ENCODE measurements at places on chromosomes 3 and 15.

DNA sequence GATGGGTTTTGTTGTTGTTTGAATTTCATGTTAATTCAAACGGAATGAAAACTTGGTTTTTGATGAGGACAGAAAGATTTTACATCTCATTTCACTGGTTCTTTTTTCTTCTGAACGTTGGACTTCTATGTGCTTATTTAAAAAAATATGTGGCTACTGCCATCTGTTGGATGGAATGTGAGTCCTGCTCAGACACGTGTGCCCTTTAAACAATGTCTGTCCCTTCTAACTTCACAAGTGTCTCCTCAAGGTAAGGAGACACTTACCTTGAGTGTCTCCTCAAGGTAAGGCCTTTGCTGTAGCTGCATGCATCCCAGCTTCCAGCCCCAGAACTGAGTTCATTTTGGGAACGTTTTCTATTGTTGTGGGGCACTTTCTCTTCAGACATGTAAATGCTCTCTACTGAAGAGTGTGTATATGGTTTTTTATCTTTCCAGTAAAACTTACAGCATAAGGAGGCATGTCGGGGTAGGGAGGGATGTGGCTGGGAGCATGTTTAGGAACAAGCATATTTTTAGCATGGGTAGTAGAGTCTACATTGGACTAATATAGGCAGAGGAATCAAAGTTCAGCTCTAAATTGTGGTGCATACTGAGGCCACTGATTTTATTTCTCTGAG is 63.1 kb upstream of the UBE3A start:
- DNase-seq: no peak

- no peak for DNase-seq
Measured at GRCh38 chr15:43845421-43845820, 18.6 kb downstream of the WDR76 start.

DNA sequence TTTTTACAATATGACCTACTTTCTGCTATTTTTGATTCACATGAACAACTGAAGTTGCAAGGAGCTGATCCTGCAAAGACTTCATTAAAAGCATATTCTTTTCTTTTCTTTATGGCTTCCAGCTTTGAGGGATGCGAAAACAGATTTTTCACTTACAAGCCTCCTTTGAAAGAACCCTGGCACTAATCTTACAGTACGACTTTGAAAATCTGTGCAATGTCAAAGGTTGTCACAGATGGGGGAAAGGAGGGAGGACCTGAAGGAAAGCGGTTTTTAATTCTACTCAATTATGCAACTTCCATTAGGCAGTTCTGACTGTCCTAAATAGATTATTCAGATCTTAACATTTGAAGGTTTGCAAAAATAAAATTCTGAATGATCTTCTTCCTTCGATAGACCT is 130.5 kb downstream of the TNIK start:
- no peak for DNase-seq

DNA sequence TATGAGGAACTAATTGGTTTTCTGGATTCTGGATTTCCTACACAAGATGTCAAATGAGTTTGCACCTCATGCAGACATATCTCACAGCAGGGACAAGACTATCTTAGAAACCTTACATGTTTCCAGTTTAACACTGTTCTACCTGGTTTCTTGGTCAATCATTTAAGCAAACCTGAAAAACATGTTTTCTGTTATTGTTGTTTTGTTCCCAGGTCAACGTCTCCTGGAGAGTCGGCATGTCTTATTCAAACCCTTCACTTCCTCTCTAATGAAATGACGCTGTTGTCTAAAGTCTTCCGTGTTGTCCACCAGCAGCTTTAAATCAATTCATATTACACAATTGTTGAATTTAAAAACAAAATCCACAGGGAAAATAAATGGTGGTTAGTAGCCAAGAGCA is 150.9 kb downstream of the CNTN3 start:
- DNase-seq: no peak

DNA sequence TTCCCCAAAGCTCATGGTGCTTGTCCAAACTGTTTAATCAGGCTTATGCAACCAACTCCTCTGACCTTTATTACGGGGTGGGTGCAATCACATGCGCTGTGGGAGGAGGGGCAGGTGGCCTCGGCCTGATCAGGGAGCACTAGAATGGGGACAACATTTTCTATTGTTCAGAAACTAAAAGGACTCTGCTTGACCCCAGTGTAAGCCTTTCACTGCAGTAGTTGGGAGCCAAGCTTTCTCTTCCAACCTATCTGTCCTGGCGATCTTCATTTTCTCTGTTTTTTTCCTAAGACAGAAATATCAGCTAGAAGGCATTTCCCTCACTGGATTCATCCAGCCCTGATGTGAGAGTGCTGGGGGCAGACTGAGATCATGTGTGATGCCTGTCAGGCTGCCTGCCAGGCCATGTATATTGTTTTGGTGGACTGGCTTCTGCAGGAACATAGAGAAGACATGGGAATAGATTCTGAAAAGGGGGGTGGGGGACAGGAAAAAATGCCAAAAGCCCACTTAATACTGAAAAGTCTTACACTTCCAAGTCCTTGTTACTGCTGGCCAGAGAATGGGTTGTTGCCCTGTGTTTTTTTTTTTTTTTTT is 627.0 kb upstream of the TBL1XR1 start:
- DNase-seq: no peak

DNA sequence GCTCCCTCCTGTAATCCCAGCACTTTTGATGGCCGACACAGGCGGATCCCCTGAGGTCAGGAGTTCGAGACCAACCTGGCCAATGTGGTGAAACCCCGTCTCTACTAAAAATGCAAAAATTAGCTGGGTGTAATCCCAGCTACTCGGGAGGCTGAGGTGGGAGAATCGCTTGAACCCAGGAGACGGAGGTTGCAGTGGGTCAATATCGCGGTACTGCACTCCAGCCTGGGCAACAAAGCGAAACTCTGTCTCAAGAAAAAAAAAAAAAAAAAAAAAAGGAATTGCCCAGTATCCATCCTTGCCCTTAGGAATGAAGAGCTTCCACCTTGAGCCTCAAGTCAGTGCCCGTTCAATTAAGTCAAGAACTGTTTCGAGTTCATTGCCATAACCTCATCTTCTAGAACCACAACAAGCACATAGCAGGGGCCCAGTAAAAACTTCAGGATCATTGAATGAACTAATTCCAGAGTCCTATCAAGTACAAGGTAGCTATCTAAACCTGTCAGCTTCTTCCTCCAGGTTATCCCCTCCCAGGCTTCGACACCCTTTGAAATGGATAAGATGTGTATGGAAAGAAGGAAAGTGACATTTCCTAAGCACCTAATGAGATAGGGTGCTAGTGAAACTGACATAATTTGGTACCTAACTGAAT is 826 bp downstream of the DBR1 start:
- DNase-seq: no peak

DNA sequence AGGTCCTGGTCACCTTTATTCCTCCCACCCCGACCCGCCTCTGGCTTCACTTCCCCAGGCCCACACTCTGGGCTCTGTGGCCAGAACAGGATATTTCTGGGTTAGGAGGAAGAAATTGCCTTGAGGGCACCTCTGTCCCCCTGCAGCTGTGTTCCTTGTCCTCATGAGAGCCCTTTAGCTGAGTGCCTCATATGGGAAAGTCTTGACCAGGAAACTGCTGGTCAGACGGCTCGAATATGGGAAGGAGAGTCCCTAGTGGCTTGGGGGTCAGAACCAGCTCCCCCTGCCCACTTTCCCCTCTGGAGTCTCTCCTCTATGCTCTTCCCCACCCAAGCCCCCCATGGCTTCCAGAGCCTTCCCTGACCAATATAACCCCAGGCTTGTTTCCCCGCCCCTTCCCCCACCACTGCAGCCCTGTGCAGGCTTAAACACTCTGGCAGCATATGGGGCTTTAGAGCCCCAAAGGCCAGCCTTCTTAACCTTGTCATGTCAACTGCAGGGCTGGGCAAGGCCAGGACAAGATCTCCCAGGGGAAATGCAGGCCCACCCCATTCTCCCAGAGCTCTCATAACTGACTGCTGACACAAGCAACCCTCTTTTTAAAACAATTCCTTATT is 36.4 kb downstream of the SEC22C start:
- DNase-seq: no peak

DNA sequence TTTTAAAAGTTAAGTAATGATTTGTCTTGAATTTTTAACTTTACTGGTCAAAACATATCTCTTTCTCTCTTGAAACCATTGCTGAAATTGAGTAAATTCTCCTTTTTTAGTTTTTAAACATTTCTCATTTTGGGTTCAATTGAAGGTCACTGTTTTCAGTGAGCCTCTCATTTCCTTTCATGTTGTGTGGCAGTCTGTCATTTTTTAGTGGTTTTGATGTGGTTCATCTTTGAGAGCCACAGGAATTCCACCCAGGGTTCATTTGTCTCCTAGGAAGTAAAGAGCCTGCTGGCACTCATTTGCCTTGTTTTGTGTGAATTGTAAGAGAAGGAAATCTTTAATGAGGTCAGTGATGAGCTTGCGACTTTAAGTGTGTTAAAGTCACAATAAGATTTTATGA is 10.4 kb downstream of the CLDN11 start:
- no peak for DNase-seq

DNA sequence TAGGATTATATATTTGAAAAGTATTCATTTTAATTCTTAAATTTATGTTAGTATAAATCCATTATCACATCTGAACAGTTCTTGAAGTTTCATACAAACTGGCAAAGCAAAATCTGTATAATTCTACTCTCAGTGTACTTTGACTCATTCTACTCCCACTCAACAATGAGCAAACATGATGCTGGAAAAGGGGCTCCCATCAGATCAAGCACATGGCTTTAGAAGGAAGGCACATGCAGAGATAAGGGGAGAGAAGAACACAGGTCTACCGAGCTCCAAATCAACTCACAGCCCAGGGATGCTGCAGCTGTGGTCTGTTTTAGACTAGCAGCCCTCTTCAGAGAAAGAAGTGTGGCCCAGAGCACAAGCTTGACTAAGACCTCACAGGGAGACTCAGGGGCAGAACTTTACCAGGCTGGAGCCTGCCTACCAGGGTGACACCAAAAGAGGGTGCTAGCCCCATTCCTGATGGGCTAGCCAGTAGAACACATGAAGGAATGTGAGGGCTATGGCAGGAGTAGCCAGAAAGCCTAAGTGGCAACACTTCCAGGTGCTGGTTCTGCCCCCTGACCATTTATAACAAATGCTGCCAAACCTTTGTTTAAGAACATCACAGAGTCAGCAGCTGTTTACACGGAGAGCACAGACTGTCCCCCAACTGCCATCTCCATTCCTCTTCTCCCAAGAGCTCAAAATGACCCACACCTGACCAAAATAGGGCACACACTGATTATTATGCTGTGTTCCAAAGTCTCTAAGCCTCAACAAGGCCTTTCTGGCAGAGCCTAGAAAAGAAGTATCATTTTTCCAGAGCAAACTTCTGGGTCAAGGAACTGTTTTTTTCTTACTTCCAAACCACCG is 19.5 kb downstream of the SEC22C start:
- no peak for DNase-seq

All from activated naive CD4-positive, alpha-beta T cell (primary cell).